Erythroblast (primary cell): ENCODE measurements at places on chromosomes 4 and X.

DNA sequence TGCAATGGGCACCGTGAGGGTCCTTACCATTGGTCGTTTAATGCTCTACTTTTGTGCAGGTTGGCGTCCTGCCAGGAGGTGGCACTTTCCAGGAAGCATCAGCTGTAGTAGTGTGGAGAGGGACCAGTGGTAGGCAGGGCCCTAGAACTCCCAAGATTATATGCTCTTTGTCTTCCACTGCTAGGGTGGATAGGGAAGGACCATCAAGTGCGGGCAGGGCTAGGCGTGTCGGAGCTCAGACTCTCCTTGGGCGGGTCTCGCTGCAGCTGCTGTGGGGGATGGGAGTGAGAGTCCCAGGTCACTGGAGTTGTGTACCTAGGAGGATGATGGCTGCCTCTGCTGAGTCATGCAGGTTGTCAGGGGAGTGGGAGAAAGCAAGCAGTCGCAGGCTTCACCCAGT, 134.7 kb downstream of the KLF8 start:
- no peak for DNase-seq

GRCh38 chr4:130484826-130485225, 1388.9 kb downstream of the C4orf33 start:
- DNase-seq, result no peak

DNA sequence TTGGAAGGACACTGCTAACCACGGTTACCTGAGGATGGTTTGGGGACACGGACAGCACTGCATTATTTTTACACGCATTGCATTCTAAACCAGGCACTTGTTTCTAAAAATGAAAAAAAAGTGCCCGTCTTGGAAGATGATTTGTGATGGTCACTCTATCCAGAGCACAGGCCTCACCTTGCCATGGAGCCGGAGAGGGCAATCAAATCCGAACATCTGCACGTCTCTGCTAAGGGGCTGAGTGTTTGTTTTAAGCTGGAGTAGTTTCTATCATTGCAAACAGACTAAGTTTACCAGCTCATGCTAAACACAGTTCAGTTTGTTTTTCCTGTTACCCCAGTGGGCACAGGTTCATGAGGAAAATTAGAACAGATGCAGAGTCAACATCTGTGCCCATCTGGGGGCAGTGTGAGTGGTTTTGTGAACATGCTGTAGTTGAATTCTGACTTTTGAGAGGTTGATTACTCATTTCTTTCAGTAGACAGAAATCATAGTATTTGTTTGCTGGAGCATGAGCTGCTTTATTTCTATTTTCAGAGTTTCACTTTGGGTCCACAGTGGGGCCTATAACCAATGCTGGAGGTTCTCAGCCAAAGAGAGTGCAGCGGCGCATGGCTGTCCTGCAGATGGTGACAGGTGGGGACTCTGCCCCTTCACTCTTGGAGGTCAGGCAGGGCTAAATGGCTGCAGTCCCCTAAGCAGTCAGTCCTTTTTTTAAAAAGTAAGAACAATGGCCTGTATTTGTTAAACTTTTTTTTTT, 65.4 kb upstream of the ENPP6 start:
- DNase-seq, result no peak

- no peak for DNase-seq
These were observed 115.5 kb downstream of the EFHC2 start for GRCh38 chrX:44227991-44228390.

DNA sequence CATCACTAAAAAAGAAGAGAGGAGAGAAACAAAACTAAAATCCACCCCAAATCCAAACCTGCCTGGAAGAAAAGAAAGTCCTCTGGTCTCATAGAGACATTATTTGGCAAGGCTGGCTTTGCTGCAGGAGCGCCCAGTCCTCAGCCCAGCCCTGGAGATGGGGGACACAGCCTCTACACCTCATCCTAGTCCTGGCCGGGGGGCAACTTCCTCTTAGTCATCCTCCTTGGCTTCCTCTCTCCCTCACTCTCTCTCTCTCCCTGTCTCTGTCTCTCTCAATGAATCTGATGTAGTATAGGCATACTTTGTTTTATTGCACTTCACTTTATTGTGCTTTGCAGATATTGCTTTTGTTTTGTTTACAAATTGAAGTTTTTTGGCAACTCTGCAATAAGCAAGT, 55.8 kb upstream of the MAGEB10 start:
- no peak for DNase-seq
